Activated CD8-positive, alpha-beta memory T cell treated with anti-CD3 and anti-CD28 coated beads, Interleukin-2, amount 50 U/mL, for 48 hours (primary cell): ENCODE measurements at places on chromosomes 7 and 10.

- no peak for DNase-seq
Measured at GRCh38 chr10:794382-794956, 105.0 kb upstream of the DIP2C start.

- DNase-seq: no peak
Measured at GRCh38 chr7:88075216-88075615, 141.2 kb downstream of the ADAM22 start.

GRCh38 chr7:33420311-33420940 lies 291.1 kb downstream of the BBS9 start:
- DNase-seq: no peak

GRCh38 chr7:143012001-143012400 lies 14.9 kb downstream of the OR9A2 start:
- DNase-seq: no peak

DNA sequence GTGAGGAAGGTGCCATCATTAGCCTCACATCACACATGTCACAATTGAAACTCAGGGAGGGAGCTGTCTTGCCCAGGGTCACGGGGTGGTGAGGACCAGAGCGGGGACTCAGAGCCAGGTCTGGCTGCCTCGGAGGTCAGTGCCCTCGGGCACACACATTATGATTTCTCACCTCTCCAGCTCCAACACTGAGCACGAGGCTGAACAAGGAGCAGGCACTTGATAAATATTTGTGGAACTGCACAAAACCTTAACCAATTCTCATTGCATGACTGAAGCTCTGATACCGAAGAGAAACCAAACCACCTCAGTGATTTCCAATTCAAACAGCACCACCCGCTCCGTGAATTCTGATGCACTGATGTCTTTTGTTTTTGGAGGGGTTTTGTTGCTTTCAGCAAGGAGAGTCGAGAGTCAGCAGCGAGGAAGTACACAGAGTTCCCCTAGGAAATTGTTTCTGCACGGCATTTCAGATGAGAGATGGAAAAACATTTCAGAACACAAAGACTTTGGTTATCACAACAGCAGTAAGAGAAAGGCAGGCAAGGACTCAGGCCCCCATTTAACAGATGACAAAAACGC lies 55.3 kb upstream of the ZMIZ1 start:
- DNase-seq: no peak

DNA sequence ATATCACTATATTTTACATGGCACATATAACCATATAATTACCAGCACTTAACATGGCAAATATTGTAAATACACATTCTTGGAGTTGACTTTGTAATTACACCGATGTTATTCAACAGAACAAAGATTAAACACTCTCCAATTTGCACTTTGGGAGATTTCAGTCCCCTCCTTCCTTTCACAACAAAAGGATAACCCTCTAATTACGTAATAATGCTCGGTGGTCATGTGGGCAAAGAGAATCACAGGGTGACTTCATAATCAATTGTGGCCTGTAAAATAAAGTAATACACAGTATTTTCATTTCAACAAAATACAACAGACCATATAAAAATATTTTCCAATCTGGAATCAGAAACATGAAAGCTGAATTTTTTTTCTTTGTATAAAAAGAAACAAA lies 73.2 kb downstream of the RHOBTB1 start:
- no peak for DNase-seq

DNA sequence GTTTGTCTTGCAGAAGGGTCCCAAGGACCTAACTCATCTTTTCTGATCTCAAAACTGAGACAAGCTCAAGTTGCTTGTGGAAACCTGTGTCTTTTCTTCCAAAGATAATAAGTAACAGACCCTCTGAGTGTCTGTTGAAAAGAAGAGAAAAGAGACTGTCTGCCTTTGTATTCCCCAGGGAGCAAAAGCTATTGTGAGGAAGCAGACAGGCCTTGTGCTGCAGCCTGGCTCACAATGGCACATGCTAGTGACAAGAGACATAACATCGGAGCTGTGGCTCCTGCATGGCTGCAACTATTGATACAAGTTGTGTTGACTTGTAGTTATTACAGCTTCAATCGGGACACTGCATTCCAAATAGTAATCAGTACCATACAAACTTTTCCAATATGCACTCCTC lies 202.9 kb downstream of the DKK1 start:
- no peak for DNase-seq

DNA sequence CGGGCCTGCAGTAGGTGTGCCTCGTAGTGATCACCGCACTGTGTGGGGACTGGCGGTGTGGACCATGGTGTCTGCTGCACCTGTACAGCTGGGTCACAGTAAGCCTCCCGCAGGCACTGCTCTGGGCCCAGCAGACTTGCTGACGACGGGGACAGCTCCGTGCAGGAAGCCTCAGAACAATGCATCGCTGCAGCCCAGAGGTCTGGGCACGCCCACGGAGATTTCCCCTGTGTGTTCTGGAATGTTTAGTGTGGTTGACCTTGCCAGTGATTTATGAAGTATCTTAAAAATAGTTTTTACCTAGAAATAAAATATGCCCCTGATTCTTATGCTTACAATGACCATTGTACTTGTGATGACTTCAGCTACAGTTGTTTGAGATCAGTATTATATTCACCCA lies 59.1 kb upstream of the ZNF32 start:
- DNase-seq: no peak

DNA sequence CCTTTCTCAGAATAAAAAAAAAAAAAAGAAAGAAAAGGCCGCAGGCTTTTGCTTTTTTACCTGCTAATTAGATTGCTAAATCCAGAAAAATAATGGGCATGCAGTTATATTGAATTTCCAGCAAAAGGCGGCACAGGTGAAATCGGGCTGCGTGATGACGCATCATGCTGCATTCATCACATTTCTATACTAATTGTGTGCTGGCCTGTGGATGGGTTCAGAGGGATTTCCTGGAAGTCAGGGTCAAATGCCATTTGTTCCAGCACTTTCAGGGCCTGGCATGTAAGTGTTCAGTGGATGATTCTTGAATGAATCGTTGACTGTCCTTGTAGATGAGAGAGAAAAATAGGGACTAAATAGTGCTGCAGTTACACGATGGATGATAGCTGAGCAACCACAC lies 292.7 kb downstream of the CAMK1D start:
- DNase-seq: no peak

- DNase-seq: no peak
Measured at GRCh38 chr10:10141782-10142382, 875.8 kb upstream of the CELF2 start.

GRCh38 chr7:139396323-139396951 lies 36.7 kb downstream of the LUC7L2 start:
- no peak for DNase-seq

- DNase-seq: no peak
Measured at GRCh38 chr10:20396701-20397100, 500.4 kb downstream of the NEBL start.

GRCh38 chr10:45253183-45253914 lies 62.1 kb downstream of the OR13A1 start:
- no peak for DNase-seq

- no peak for DNase-seq
Measured at GRCh38 chr10:34826857-34827766, 12.0 kb upstream of the PARD3 start.

- no peak for DNase-seq
Measured at GRCh38 chr7:22833113-22833855, 10.6 kb upstream of the TOMM7 start.

GRCh38 chr7:84669177-84669732 lies 474.7 kb upstream of the SEMA3A start:
- DNase-seq: no peak

- no peak for DNase-seq
Measured at GRCh38 chr10:9043466-9043865, 989.0 kb downstream of the GATA3 start.

GRCh38 chr7:37047260-37047659 lies 323.0 kb upstream of the AOAH start:
- no peak for DNase-seq

DNA sequence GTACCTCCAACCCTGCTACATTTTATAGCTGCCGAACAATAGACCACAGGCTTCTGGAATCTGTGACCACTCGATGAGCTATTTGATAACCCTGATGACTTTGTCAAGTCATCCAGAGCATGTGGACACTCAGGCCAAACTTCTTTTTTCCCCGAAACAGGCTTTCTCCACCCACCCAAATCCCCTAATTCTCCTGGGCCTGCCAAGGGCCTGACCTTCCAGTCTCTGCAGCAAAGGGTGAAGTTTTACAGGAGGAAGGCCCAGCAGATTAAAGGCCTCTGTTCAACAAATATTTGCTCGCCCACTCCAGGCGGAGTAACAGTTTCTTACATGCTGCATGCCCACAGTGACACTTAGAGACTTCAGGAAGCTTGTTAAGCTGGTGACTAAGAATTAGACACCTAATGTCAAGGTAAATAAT lies 2.0 kb downstream of the JCAD start:
- no peak for DNase-seq

DNA sequence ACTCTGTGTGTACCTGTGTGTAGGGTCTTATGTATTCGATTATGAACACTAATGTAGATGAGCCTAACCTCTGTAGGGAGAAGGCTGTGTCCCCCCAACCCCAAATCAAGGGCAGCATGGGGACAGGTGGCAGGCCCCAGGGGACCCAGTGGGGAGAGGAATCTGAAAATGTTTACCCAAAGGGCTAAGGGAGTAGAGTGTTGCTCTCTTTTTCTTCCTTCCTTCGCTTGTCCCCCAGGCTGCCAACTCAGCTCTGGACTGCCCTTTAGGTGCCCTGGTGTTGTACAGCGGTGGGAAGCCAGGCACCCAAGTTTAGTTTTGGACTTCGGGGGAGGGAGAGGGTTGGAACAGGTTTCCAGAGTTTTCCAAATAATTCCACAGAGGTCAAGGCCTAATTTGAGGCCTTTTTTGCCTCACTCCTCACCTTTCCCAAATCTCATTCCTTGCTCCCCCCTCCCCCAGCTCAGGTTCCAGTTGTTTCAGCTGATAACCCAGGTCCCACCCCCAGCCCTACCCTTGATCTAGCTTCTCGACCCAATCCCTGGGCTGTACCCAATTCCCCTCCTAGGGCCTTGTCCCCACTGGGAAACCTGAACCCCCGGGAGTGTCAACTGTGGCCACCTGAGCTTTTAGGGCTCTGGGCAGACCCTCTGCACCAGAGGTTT lies 9.1 kb upstream of the PAX2 start:
- DNase-seq: no peak
